Nucleus accumbens (tissue), 56 donors: ENCODE measurements at places on chromosomes 16 and 17.

GRCh38 chr16:65176603-65177002, 54.7 kb upstream of the CDH11 start:
- no peak for DNase-seq

DNA sequence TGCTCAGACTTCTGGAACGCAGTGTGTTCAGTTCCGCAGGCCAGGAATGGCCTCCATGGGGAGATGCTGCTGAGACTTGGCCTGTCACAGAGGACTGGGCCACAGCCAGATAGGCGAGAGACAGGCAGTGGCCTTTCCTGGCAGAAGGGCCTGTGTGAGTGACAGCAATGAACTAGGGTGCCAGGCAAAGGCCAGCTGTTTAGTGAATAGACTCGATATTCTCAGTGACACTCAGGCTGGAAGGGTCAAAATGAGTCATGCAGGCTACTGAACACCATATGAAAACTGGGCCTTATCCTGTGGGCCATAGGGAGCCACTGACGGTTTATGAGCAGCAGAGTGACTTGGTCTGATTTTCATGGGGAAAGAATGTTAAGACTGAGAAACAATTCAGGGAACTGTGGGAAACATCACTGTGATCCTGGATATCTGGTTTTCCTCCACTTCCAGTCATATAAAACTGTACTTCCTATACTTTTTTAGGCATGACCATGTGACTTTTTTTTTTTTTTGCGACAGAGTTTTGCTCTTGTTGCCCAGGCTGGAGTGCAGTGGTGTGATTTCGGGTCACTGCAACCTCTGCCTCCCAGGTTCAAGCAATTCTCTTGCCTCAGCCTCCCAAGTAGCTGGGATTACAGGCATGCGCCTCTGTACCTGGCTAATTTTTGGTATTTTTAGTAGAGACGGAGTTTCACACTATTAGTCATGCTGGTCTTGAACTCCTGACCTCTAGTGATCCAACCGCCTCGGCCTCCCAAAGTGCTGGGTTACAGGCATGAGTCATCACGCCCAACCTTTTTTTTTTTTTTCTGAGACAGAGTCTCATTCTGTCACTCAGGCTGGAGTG, 5.2 kb upstream of the NUBP1 start:
- DNase-seq, result peak; percentile 18

DNA sequence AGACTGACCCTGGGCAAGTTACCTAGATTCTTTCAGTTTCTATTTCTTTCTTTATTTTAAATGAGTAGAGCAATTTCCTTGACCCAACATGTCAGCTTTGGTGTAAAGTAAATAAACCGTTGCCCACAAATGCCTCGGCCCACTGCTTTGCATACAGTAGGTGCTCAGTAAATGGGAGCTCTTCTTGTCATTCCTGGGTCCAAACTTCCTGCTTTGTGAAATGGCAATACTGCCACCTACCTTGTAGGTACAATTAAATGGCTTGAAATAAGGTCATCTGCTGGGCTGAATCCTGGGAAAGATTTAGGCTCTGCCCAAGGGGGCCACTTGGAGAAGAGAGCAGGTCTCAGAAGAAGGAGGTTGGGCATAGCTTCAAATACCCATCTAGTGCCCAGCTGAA, 253.0 kb downstream of the HS3ST3B1 start:
- no peak for DNase-seq

GRCh38 chr16:68396481-68396880, 51.8 kb downstream of the SMPD3 start:
- no peak for DNase-seq

GRCh38 chr17:39009581-39010001, 42.4 kb upstream of the FBXO47 start:
- no peak for DNase-seq

GRCh38 chr16:50457423-50457822, 88.6 kb upstream of the BRD7 start:
- no peak for DNase-seq

GRCh38 chr17:3890878-3891219, 2.0 kb downstream of the CAMKK1 start:
- DNase-seq, result no peak
